Femur (tissue), 1 donor: ENCODE measurements at places on chromosomes 7 and 10.

DNA sequence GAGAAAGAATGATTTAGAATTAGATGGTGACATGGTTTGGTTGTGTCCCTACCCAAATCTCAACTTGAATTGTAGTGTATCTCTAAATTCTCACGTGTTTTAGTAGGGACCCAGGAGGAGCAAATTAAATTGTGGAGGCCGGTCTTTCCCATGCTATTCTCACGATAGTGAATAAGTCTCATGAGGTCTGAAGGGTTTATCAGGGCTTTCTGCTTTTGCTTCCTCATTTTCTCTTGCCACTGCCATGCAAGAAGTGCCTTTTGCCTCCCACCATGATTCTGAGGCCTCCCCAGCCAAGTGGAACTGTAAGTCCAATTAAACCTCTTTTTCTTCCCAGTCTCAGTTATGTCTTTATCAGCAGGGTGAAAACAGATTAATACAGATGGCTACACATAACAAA, 167.4 kb upstream of the SVIL start:
- DNase-seq, result no peak

- DNase-seq, result no peak
These were observed 157.4 kb downstream of the FRMD4A start for GRCh38 chr10:14173391-14173705.

- no peak for DNase-seq
These were observed 111.7 kb upstream of the PLXNA4 start for GRCh38 chr7:132687981-132688383.

DNA sequence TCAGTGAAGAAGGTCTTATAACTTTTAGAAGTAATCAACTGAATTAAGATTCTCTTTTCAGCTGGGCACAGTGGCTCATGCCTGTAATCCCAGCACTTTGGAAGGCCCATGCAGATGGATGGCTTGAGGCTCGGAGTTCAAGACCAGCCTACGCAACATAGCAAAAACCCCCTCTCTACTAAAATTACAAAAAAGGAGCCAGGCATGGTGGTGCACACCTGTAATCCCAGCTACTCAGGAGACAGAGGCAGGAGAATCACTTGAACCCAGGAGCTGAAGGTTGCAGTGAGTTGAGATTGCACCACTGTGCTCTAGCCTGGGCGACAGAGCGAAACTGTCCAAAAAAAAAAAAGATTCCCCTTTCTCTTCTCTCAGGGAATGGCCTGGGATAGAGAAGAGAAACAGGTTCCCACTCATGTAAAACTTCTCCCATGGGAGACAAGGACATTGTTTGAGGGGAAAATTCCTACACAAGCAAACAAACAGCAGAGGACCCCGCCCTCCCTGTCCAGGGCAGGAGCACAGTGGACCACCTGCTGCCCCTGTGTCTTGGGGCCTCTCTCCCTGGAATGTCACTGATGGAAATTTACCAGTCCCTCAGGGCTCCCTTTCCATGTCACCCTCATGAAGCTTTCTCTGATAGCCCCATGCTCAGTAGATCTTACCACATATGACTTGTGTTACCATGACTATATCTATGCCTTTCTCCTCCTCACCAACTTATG, 5.6 kb downstream of the IL2RA start:
- DNase-seq, result no peak

DNA sequence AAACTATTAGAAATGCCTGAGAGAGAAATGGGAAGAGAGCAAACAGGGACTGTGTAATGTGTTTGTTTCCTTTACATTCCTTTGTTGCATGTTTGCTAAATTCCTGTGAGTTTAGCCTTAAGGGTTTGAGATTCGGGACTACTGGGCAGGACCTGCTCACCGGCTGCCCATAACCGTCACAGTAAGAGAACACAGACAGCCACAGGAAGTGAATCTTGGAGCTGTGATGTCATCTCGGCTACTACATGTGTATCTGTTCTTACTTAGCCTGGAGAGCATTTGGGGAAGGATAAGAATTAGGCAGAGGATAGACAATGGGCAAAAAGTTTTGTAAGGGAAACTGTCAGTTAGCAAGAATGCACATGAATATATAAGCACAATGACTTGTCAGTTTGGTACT, 485.1 kb upstream of the KLF6 start:
- DNase-seq, result no peak

DNA sequence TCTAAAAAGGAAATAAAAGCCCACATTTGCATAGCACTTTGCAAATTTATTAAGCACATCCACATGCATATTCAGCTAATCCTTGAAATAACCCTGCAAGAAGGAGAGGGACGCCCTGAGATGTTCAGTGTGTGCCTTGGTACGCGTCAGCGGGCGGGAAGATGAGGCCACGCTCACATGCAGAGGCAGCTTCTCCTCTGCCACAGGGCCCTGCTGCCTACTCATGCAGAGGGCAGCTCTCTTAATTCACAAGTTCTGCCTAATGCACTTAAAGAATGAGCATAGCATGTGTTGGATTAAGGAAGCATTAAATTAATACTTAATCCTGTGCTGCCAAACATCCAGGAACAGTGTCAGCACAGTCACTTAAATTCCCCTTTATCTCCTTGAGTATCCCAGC, 132.3 kb downstream of the HECW1 start:
- no peak for DNase-seq

- no peak for DNase-seq
These were observed 39.2 kb downstream of the EEPD1 start for GRCh38 chr7:36192053-36192824.

GRCh38 chr7:70288781-70289456, 690.6 kb downstream of the AUTS2 start:
- no peak for DNase-seq

DNA sequence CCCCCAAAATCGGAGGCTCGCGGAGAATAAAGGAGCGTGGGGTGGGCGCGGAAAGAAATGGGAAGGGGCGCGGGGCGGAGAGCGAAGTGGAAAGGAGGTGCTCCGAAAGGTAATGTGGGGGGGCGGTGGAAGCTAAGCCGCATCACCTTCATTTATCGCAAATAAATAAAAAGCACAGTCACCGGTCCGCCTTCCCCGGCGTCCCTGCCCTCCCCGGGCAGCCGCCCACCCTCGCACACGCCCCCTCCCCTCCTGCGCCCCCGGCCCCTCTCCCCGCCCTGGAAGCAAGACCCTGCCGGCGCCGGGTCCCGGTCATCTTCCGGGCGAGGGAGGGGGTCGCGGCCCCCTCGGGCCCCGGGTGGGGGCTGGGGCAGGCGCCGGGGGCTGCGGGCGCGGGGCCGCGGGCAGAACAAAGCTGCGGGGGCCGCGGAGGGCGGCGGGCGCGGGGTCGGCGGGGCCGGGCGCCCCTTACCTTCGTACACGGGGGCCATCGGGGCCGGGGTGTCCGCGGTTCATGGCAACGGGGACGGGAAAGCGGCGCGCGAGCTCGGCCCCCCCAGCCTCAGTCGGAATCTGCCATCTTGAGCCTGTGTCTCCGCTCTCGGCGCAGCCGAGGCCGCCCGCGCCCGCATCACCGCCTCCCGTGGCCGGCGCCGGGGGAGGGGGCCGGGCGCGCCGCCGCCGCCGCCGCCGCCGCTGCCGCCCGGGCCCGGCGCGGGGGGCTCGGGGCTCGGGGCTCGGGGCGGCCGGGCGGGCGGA, 486 bp downstream of the HIPK2 start:
- peak; percentile 49 for DNase-seq
